ENCODE measurements at places on chromosomes 2 and 18.

DNA sequence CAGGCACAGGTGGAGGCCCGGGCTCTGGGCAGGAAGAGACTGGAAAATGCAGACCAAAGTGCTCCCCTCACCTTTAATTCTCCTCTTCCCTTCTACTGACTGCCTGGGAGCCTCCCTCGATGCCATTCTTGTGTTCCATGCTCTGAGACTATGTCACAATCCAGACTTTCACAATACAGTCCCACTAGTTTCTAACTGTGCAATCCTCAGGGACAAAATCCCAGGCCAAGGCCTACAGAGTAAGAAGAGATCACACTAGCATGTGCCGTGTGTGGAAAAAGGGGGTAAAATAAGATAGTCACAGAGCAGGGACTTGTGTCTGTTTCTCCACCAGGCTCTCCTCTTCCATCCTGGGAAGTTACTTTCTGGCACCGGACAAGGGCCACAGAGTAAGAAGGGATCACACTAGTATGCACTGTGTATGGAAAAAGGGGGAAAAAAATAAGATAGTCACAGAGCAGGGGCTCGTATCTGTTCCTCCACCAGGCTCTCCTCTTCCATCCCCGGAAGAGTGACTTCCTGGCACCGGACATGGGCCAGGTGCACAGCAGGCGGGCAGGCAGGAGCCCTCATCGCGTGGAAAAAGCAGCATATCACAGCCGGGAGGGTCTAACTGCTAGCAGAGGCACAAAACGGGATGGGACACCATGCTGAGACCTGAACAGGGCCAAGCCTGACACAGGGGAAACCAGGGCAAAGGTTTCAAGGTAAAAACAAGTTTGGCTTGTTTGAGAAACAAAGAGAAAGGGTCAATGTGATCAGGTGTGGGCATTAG is 9.6 kb downstream of the CYB5A start:
- no peak for DNase-seq

- DNase-seq = no peak
Observed at GRCh38 chr2:157150747-157151146, 106.8 kb upstream of the GALNT5 start.

DNA sequence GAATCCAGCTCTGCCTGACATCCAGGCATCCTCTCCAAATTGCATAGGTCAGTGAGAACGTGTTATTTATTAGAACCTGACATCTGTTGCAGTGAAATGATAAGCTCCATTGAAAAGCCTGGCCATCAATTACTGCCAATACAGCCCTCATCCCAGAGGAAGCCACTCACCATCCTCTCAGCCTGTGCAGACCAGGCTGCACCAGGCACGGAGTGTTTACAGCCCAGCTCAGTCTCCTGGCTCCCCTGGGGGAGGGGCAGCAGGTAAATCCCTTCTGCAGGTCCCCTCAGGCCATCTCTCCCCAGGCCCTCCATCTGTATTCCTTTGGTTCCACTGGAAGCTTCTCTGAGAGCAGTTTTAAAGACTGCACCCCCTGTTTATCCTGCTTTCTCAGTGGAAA is 82.6 kb upstream of the FOSL2 start:
- no peak for DNase-seq

DNA sequence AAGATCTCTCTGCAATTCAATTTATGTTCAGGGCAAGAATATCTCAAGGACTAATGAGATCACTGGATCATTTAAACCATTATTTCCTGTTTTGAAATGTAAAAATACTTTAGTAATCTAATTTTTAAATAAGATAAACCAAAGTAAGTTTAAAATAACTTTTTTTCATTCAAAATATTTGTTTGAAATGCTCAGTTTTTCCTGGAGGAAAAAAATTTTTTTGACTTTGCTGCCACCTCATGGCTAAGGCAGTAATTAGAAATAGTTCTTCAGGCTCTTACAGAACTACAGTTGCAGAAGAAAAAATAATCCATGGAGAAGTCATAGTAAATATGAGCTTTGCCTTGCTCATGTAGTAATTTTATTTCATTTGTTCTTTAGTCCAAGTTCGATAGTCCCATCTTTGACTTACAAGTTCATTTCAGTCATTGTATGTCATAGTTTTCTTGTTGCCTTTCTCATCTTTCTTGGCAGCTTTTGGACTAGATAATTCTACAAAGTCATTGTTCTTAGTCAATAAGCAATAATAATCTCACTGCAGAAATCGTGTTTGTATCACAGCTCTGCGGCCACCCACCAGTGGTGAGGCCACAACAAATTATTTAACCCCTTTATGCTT is 127.4 kb downstream of the DPP4 start:
- no peak for DNase-seq

DNA sequence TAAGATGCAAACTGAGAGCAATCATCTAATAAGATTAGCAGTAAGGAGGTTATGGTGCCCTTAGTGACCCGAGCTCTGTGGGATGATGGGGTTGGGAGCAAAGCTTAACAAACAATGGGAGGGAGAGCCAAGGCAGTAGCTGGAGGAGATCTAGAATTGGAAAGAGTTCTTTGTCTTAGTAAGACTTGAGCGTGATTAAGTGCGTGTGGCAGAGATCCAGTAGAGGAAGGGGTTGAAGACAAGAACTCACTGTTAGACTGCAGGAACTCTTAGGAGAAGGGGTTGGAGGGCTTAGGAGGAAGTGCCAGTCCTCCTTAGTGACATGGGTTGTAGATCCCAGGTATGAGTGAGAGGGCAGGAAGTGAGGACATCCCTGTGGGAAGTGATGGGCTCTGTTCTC is 184.7 kb downstream of the GFPT1 start:
- DNase-seq = no peak

DNA sequence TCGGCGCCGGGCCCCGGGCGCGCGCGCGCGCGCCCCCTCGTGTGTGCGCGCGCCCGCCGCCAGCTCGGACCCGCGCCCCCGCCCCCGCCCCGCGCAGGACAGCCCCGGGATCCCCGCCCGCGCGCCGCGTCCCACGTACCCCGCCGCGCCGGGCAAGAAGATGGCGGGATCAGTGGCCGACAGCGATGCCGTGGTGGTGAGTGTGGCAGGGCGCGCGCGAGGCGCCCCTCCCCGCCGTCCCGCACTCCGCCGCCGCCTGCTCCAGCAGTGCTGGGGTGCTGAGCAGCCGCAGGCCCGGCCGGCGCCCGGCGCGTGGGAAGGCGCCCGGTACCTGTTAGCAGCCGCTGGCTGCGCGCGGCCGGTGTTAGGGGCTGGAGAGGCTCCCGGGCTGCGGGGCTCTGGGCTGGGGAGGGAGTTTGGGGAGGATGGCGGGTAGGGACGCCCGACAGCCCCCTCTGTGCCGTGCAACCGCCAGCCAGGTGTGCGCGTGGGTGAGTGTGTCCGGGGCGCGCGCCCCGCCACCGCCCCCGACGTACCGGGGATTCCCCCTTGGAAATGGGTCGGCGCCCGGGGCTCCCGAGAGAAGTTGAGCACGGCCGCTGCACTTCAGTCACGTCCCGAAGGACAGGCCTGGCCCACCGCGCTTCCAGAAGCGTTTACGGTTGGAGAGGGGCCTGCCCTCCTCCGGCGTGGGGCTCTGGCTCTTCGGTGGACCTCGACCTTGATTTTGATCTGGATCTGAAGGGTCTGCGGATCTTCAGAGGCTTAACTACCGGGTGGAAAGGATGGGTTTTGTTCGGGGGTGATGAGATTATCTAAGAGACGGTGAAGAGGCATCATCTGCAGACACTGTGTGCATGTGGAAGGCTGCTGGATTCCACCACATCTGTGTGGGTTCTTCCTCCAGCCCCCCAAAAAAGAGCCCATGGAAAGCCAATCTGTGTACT is 697 bp downstream of the LGALSL start:
- DNase-seq = peak; percentile 81

- no peak for DNase-seq
Observed at GRCh38 chr2:119196301-119197125, 27.1 kb upstream of the STEAP3 start.

DNA sequence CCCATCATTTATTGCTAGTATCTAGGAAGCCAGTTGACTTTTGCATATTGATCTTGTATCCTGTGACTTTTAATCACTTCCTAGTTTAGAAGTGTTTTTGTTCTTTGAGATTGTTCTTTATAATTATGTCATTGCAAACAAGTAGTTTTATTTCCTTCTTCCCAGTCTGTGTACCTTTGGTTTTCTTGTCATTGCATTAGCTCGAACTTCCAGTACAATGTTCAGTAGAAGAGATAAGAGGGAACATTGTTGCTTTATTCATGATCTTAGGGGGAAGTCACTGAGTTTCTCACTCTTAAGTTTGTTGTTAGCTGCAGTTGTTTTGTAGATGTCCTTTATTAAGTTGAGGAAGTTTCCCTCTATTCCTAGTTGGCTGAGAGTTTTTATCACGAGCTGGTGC is 61.0 kb downstream of the TRAPPC12 start:
- DNase-seq = no peak

DNA sequence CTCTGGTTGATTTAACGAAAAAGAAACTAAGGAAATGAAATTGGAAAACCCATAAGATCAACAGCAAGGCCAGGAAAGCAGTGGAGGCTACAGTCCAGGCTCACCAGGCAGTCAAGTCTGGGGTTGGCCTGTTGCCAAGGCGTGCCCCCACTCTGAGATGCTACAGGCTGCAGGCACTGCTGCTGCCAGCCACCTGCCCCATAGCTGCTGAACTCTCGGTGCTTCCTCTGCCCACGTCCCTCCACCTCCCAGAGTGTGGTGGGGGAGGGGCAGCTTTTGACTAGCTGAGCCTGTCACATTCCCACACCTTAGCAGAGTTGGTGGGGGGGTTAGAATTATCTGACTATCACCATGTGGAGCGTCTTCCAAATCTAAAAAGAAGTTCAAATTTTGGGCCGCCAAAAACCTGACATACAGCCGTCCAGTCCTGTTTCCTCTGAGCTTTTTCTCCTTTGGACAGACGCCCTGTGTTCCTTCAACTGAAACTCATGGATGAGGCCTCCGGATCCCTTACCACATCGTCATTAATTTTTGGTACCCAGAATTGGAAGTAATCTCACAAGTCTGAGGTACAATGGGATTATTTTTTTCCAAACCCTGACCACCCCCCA is 3.9 kb upstream of the SH3RF3 start:
- no peak for DNase-seq

DNA sequence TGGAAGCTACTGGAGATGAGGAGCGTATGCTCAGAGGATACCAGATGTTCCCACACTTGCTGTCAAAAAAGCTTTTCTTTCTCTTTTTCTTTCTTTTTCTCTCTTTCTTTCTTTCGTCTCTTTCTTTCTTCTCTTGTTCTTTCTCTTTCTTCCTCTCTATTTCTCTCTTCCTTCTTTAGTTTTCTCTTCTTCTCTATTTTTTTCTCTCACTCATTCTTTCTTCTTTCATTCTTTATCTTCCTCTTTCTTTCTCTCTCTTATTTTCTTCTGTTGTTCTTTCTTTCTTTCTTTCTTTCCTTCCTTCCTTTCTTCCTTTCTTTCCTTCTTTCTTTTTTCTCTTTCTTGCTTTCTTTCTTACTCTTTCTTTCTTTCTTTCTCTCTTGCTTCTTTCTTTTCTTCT is 457.6 kb downstream of the CMPK2 start:
- no peak for DNase-seq

DNA sequence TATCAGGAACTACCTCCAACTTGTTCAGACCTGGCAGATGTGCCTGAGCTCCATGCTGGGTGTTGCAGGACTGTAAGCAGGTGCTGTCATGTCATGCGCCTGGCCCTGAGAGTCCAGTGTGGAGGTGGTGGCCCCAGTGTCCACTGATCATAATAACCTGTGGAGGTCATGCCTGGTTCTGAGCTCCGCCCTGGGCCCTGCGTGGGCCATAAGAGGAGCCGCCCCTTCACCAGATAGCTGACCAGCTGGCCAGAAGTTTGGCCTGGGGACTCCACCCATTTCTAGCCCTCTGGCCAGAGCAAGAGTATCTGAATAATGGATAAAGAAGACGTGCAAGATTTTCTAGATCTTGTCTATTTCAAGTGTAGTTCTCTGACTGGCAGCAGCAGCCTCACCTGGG is 72.4 kb downstream of the CTIF start:
- no peak for DNase-seq

GRCh38 chr2:30439296-30439695 is 7.8 kb upstream of the LCLAT1 start:
- DNase-seq = no peak

GRCh38 chr2:29032189-29032588 is 42.1 kb downstream of the PCARE start:
- no peak for DNase-seq

DNA sequence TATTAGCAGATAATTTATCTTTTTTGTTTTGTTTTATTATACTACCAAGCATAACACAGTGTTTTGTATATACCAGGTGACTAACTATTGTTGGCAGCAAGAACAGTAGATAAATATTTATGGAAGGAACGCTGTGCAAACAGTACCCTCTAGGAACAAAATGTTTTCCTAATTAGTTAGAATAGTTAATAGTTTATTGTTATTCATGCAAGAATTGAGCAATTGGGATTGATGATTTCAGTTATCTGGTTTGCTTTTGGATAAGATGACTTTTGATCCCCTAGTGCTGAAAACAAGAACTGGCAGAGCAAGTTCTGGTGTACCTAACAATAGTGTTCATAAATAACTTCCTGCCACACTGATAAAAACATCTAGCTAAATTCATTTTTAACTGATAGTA is 323.3 kb downstream of the TGIF1 start:
- DNase-seq = no peak

DNA sequence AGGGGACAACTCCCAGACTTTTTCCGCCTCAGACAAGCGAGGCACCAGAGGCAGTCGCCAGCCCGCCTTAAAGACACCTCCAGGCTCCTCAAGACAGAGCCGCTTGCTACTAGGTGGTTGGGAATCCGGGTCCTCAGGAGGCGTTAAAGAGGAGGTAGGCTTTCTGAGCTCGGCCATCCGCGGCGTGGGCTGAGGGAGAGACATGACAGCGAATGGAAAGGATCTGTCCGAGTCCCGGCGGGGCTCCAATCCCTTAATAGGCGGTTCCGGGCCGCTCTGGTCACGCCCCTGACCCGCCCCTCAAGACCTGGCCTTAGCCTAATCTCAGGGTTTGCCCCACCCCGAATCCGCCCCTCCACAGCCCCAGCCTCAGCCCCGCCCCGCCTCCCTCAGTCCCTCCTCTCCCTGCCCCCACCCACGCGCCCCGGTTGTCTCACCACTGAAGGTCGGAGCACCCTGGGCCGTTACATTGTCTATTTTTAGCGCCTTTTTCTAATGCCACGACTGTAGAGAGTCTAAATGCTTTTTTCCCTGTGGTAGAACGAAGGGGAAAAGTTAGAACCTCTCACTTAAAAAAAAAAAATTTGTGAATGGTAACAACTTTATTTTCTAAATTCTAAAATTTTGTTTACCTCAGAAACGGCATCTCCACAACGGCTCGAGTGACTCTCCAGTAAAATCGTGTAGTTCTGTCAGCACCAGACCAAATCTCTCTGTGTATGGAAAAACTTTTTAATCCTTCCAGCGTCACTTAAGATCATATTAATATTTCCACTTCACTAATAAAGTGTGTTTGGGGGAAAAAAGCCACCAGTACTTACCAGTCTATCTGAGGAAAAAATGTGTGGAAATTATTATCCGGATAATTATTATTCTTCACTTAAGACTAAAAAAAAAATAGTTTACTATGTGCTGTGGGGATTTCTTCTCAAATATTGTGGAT is at the start of gene RAD51AP2:
Gene RAD51AP2, minus strand, starts transcription at position 229 of the 943 bp plus-strand sequence. Its CDS starts 25 bp downstream, at position 204.
- peak; percentile 96 for DNase-seq
